ENCODE measurements at places on chromosomes 4 and X.

DNA sequence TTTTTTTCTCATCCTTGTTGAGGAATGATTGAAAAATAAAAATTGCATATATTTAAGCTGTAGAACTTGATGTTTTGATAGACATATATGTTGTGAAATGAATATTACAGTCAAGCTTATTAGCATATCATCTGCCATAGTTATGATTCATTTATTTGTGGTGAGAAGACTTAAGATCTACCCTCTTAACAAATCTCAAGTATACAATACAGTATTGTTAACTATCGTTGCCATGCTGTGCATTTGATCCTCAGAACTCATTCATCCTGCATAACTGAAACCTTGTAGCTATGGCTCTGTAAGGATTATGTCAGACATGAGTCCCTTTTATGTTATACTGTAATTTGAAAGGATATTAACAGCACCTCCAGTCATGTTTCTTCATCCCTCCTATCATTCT is 2045.3 kb downstream of the ARAP2 start:
- no peak for DNase-seq

GRCh38 chrX:56499372-56499771 is 64.1 kb upstream of the UBQLN2 start:
- no peak for DNase-seq

DNA sequence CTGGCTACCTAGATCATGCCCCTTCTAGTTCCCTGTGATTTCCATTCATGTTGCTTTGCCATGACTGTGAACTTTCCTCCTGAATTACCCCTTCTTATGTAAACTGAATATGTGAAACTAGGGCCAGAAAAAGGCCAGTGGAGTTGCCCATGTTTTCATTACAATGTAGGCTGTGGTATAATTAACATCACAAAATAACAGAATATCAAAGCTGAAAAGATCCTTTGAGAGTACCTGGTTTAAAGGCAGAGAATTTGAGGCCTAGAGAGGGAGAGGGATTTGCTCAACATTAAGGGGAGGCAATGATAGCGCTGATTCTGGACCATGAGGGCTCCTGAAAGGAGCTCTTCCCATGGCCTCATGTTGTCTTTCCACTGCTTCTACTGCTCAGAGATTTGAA is 392.2 kb downstream of the OPHN1 start:
- no peak for DNase-seq

DNA sequence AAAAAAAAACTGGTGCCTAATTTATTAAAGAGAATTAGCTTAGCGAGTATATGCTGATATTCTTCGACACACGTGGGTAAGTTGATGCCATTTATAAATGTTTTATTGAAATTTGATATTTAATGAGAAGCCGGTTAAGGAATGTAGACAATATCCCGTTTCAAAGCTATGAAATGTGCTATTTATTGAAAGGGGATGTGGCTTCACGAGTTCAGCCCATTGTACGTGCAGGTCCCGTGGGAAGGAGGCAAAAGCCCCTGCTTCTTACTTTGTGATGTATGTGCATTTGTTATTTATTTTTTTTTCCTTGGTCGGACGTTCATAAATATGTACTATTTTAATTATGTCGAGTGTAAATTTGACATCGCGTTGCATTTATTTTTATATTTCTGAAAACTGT is 20.2 kb downstream of the SHOX start:
- no peak for DNase-seq

DNA sequence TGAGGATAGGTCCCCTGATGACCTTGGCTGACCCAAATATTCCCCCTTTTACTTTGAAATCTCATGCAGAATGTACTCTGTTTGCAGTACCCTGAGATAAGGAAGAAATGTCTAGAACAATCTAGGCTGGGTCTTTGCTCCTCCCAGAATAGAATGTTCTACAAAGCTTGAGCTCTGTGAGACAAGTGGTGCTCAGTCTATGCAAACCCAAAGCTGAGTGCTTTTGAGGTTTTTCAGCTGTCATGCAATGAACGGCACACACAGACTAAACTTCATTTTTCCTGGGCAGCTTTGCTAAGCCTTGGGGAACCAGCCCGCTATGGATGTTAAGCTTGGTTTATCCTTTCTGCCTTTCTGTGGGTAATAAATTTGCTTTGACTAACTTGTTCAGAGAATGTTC is 513.6 kb downstream of the FAT4 start:
- DNase-seq = no peak

DNA sequence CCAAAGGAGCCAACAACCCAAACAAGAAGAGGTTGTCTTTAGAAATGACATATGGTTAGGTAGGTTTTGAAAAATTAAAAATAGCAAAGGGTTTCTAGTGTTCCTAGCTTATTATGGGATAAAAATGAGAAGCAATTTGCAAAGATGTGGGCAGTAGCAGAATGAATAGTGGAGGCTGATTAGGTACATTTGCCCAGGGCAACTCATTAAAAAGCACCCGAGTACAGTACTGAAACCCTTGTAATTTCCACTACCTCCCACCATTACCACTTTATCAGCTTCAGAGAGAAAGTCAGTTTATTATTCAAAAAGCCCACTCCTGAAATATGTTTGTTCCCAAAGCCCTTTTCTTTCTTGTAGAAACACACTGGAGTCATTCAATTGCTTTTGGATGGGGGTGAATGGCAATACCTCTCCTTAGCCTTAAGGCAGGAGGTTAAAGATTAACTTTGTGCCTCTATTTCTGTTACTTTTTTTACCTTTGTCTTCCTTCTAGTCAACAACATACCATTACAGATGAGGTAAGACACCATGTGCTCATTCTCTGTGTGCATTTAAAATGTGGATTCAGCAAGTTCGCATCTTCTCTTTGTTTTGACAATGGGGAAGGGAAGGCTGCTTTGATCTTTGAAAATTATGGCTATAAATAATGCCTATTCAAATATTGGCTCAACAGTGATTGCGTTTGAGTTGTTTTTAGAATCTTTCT is 353.8 kb upstream of the CASK start:
- DNase-seq = no peak

DNA sequence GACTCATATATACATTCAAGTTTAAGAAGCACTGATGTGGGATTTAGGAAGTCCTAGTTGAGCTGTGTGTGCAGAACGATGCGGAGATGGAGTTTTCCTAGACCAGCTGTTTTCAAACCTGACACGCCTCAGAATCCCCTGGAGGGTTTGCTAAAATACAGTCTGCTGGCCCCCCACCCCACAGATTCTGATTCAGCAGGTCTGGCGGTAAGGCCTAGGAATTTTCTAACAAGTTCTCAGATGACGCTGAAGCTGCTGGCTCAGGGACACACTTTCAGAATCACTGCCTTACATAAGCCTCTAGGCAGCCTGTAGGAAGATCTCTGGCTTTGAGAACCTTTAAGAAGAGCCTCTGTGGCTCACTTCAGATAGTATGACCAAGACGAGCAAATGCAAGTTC is 73.1 kb downstream of the PHEX start:
- no peak for DNase-seq

DNA sequence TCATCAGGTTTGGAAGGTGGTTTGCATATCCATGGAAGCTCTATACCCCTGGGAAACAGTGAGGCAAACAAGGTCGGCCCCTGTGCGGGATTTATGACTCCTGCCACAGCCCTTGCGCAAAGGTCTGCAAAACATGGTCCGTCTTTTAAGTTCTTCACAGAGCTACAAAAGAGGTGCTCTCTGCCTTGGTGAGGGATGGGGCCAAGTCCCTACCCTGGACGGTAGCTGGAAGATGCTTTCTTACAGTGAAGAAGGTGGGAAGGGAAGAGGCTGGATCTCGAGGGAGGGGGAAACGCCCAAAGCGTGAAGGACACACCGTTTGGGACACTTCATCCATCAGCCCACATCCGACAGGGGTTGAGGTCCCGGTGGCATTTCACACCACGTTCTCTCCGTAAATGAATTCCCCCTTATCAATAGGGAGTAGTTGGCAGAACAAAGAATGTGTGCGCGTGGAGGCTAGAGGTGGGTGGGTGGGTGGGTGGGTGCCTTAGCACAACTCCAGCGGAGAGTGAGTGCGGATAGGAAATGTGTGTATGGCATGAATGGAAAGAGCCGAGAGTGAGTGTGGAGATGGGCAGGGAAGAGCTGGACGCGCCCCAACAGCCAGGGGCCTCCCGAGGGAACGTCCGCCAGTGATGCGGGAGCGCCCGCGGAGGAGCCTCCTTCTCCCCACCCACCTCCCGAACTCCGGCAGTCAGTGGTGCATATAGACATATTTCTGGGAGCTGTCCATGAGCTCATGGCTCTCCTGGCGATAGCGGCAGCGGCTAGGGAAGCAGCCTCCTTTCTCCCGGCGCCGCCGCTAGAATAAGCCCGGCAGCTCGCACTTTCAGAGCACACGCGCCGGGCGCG is 68.3 kb downstream of the LARP7 start:
- peak; percentile 67 for DNase-seq

Measured in ecto neural progenitor cell (in vitro differentiated cells).